ENCODE measurements at places on chromosomes 13 and 19. TPM values are rescaled to one million over a fixed set of nuclear protein-coding genes. Genes with fewer than 3 reads are reported as not detected.

The CEACAM7 gene
- total RNA-seq = not detected

The AMER2 gene
- total RNA-seq = not detected

The ZNF208 gene
- not detected for total RNA-seq

The TMEM190 gene
- not detected for total RNA-seq

The PEAK3 gene
- not detected for total RNA-seq

The FAM124A gene
- 1.1 TPM for total RNA-seq

The IRGQ gene
- 12.9 TPM for total RNA-seq

The EPSTI1 gene
- total RNA-seq = 1.3 TPM

The KIR2DL4 gene
- total RNA-seq = not detected

The GJA3 gene
- total RNA-seq = 1.2 TPM

The NALCN gene
- total RNA-seq = 6.4 TPM
